ENCODE measurements at places on chromosomes 16 and 17. TPM values are rescaled to one million over a fixed set of nuclear protein-coding genes. Genes with fewer than 3 reads are reported as not detected.

The NUP93 gene
- 115 TPM for total RNA-seq

The CES3 gene
- total RNA-seq = 0.53 TPM

The SLC16A13 gene
- 0.43 TPM for total RNA-seq

The OR1F1 gene
- not detected for total RNA-seq

The CASKIN2 gene
- total RNA-seq = 7.4 TPM

The PLLP gene
- 1.3 TPM for total RNA-seq

The HOXB8 gene
- 11.2 TPM for total RNA-seq

The RNF167 gene
- 95.7 TPM for total RNA-seq

The MYH11 gene
- total RNA-seq = 0.03 TPM

The EXOC3L1 gene
- total RNA-seq = 1.1 TPM

The TMEM235 gene
- not detected for total RNA-seq

The RNF157 gene
- 0.10 TPM for total RNA-seq

The PROCA1 gene
- 0.80 TPM for total RNA-seq

The GLYR1 gene
- total RNA-seq = 45.8 TPM

The LPO gene
- not detected for total RNA-seq

The TPSAB1 gene
- not detected for total RNA-seq

The RNF112 gene
- not detected for total RNA-seq

The KRTAP2-3 gene
- 6.2 TPM for total RNA-seq

The SDR42E2 gene
- not detected for total RNA-seq

The JUP gene
- total RNA-seq = 4.0 TPM

The SLC5A10 gene
- not detected for total RNA-seq

The ITFG1 gene
- total RNA-seq = 34.4 TPM

The NPIPA8 gene
- total RNA-seq = not detected

The SAMD14 gene
- total RNA-seq = 0.50 TPM

The CMTM2 gene
- total RNA-seq = not detected

The SLC52A1 gene
- total RNA-seq = not detected

The CD300A gene
- not detected for total RNA-seq

Measured in HT1080 (cell line).